ENCODE measurements at places on chromosomes 12 and 14.

DNA sequence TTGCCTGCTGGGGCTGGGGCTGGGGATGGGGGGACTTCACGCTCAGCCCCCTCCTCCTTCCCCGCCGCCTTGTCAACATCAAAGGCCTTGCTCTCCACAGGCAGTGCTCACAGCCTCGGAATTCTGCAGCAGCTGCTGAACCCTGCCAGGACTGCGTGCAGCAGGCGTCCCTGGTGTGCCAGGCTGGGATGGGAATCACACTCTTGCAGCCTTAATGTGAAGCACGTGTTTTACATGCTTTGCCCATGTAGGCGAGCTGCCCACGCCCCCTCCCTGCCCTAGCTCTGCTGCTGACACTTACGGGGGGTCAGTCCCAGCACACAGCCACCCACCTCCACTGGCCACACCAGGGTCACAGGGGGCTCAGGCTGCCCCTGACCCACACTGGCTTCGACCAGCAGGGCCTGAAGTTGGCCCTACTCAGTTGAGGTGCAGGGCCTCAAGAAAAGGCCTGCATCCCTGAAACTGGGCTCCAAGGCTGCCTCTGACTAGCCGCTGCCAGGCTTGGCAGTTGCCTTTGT lies 276.2 kb upstream of the RTL1 start:
- H3K27ac ChIP-seq, result no peak overlapping the region
- H3K27me3 ChIP-seq, result no peaks in the 10 kb centered on the region
- H3K4me3 ChIP-seq, result no peak overlapping the region
- H3K4me1 ChIP-seq, result no peaks in the 10 kb centered on the region
- DNase-seq, result no peak

DNA sequence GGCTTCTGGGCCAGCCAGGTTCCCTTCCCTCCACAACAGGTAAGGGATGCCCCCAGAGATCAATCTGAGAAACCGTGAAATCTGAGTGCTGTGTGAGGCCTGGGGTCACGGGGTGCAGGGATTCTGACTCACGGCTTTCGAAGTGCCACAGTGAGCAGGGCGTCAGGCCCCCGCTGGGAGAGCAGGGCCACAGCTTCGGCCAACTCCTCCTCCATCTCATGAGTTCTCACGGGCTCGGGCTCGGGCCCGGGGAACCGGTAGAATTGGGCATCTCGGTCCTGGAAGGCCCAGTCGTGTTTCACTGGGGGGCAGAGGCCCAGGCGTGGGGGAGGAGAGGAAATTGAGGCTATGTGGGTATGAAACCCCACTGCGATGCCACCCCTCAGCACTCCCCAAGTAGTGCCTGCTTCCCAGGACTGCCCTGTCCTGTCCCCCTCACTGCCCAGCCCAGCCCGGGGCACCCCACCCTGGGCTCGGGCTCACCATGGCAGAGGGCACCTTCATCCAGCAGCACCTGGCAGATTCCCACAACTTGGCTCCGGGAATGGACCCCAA lies 7.7 kb downstream of the RAPGEF3 start:
- no peak overlapping the region for H3K27ac ChIP-seq
- H3K4me3 ChIP-seq, result no peak overlapping the region
- no peaks in the 10 kb centered on the region for H3K36me3 ChIP-seq
- H3K4me1 ChIP-seq, result peaks cover 17% of the 10 kb centered on the region
- H3K27me3 ChIP-seq, result no peaks in the 10 kb centered on the region

DNA sequence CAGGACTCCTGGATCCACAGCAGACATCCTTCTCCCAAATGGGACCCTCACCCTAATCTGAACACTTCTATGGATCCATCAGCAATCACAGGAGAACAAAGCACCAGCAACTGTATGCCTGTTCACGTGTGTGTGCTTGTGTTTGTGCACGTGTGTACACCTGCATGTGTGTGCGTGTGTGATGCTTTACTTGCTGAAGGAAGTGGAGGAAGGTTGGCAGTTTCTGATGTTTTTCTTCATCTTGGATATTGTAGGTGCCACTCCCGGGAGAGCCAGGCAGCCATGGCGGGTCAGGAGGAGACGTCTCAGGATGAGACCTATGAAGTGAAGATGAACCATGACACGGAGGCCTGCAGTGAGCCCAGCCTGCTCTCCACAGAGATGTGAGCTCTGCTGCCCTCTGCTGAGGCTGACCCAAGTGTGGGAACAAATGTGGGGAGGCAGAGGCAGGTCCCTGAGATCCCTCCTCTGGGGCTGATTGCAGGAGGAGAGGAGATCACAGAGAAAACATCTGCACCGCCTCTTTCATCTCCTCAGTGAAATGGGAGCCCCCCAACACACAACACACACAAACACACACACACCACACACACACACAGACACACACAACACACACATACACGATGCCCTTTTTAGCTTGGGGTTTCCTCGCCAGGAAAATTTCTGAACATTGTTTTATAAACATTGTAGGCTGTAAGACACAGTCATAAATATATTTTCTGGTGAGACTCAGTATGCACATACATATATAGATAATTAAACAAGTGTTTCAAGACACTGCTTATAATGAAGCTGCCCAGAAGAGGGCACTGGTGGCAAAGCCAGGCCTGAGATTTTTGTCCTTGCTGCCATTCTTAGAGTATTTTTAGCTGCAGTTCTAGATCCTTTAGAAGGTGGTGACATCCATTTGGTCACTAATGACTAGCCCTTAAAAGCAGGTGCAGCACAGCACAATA lies 112.2 kb upstream of the FKBP4 start:
- H3K27ac ChIP-seq, result no peak overlapping the region
- peaks cover 6% of the 10 kb centered on the region for H3K4me1 ChIP-seq
- DNase-seq, result peak; percentile 74
- H3K27me3 ChIP-seq, result no peaks in the 10 kb centered on the region
- no peaks in the 10 kb centered on the region for H3K36me3 ChIP-seq

GRCh38 chr12:89833337-89834252 lies 125.0 kb upstream of the ATP2B1 start:
- DNase-seq, result no peak
- no peak overlapping the region for H3K27ac ChIP-seq
- no peaks in the 10 kb centered on the region for H3K36me3 ChIP-seq
- no peaks in the 10 kb centered on the region for H3K4me1 ChIP-seq

DNA sequence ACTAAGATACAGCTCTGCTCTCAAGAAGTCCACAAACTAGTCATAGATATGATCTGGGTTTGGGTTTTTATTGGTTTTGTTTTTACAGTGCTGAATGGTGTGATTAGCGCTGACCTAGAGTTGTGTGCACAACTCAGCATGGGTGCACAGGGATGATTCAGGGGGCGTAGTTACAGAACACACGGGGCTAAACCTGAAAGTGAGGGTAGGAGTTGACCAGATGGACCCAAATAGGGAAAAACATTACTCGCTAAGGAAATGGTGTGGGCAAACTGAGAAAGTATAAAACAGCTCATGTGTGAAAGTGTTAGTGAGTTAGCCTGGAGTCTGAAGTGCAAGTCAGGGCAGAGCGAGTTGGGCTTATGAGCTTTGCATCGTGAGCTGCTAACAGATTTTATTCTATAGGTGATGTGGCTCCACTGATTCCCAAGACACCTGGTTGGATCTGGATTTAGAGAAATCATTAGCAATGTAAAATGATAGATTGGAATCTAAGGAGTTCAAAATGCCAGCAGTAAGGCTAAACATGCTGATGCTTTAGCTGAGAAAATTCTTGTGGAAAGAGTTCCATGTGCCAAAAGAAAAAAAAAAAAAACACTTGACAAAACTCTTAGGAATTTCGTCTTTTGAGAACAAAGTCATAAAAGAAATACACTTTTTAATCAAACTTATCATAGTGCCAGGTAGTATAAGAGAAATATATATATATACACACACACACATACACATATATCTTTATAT lies 134.9 kb downstream of the SLC5A8 start:
- H3K4me1 ChIP-seq, result no peaks in the 10 kb centered on the region
- H3K27ac ChIP-seq, result no peak overlapping the region
- no peaks in the 10 kb centered on the region for H3K27me3 ChIP-seq
- DNase-seq, result no peak

GRCh38 chr12:121799842-121800693 lies 3.7 kb upstream of the SETD1B start:
- peak overlapping the region; percentile 100 for H3K4me3 ChIP-seq
- H3K4me1 ChIP-seq, result peaks cover 49% of the 10 kb centered on the region
- no peaks in the 10 kb centered on the region for H3K27me3 ChIP-seq

DNA sequence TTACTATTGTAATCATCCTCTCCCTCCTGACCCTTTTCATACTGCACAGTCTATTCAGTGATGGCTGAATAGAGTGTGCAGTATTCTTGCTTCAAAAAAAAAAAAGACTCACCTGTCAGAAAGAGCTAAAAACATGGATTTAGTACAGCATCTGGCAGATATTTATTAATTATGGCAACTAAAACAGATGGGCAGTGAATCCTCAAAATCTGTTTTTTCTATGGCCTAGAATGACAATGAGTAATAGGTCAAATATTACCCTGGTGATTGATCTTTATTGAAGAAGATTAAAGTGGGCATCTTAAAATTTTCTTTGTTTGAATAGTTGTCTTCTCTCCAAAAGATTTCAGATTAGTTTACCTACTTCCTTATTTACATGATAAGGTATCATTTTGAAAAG lies 543.6 kb downstream of the FOXG1 start:
- no peak for DNase-seq
- no peaks in the 10 kb centered on the region for H3K4me1 ChIP-seq
- H3K36me3 ChIP-seq, result no peaks in the 10 kb centered on the region
- H3K27ac ChIP-seq, result no peak overlapping the region
- no peak overlapping the region for H3K4me3 ChIP-seq

DNA sequence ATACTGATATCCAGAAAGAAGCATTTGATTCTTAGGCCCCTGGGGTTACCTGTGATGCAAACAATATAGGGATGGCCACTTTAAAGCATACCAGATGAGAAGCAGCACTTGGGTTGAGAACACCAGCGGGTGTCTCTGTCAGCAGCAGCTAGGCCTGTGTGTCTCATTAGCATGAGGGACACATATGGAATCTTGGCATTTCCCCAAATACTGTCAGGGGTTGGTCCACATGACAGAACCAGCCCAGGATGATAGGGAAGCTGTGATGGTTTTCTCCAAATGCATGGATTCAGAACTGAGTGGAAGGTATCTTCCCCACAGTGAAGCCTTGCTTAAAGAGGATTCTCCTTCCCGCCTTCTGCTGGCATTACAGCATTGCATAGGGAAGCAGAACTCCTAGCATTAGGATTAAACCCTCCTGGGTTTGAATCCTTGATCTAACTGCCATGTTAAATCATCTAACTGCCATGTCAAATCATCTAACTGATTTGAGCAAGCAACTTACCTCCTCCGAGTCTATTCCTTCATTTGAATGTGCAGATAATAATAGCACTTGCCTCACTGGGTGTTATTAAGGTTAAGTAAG lies 111.5 kb upstream of the WSCD2 start:
- no peaks in the 10 kb centered on the region for H3K27me3 ChIP-seq
- H3K36me3 ChIP-seq, result no peaks in the 10 kb centered on the region
- H3K27ac ChIP-seq, result no peak overlapping the region
- no peak for DNase-seq

GRCh38 chr14:68548194-68549076 lies 244.4 kb downstream of the ZFP36L1 start:
- no peaks in the 10 kb centered on the region for H3K36me3 ChIP-seq
- DNase-seq, result no peak
- H3K27me3 ChIP-seq, result no peaks in the 10 kb centered on the region
- H3K27ac ChIP-seq, result no peak overlapping the region

DNA sequence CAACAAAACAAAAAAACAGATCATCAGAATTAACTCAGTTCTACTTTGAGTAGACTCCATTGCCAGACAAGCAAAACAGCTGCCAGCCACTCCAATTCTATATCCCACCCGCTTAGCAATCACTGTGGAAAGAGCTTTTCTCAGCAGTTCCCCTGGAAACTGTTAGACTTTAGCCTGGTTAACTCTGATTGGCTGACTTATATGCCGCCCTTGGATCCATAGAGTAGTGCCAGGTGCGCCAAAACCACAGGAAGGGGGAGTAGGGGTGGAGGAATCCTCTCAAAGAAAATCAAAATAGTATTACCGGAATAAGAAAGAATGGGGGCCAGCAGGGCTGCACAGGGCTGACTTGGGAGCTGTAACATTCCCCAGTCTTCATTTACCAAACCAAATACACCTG lies 5.4 kb upstream of the EML5 start:
- H3K4me3 ChIP-seq, result no peak overlapping the region
- H3K36me3 ChIP-seq, result no peaks in the 10 kb centered on the region
- H3K4me1 ChIP-seq, result peaks cover 4% of the 10 kb centered on the region
- H3K27me3 ChIP-seq, result no peaks in the 10 kb centered on the region

DNA sequence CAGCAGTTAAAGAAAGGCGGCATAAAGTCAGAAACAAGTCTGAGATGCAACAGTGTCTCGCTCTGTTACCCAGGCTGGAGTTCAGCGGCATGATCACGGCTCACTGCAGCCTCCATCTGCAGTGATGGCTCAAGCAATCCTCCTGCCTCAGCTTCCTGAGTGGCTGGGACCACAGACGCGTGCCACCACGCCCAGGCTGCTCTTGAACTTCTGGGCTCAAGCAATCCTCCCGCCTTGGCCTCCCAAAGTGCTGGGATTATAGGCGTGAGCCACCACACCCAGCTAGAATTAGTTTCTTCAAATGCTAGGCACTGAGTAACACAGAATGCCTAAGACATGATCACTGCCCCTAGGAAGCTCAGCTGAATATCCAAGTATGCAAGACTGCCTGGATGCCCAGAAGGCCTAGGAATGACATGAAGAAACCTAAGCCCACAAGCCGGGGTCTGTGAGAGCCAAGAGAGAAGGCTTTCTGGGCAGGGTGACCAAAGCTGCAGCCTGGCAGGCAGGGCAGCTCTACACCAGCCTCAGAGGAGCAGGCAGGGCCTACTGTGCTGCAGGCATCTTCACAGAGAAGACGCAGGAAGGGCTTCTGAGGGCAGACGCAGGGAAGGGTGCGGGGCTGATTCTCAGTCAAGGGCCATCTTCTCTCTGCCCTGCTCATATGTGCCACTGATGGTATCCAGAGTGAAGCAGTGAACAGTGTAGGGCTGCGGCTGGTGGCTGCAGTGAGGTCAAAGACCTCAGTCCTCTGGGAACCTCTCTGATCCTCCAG lies 4.3 kb upstream of the PPP2R5C start:
- no peaks in the 10 kb centered on the region for H3K36me3 ChIP-seq
- H3K27me3 ChIP-seq, result peaks cover 6% of the 10 kb centered on the region
- H3K4me3 ChIP-seq, result no peak overlapping the region
- DNase-seq, result no peak
- peaks cover 11% of the 10 kb centered on the region for H3K4me1 ChIP-seq

DNA sequence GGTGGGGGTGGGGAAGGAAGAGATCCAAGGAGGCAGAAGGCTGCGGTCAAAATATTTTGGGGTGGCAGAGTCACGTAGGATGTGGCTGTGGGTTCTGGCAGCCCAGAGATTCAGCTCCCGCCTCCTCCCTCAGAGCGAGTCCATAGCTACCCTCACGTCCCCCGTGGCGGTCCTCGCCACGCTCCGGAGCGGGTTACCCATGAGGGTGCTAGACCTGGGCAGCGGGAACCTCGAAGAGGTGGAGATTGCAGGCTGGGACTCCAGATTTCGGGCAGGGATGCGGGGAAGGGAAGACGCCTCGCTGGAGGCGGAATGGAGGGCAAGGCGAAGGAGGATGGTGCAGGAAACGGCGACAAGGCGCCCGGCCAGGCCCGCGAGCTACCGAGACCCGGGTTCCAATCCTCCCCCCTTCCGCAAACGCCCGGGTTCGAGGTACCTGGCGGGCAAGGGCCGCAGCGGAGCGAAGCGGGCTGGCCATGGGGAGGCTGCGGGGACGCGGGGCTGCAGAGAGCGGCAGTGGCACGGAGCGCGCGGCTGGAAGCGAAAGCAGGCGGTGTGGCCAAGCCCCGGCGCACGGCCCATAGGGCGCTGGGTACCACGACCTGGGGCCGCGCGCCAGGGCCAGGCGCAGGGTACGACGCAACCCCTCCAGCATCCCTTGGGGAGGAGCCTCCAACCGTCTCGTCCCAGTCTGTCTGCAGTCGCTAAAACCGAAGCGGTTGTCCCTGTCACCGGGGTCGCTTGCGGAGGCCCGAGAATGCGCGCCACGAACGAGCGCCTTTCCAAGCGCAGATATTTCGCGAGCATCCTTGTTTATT lies 46.2 kb downstream of the BCAT1 start:
- H3K27ac ChIP-seq, result no peak overlapping the region
- H3K4me1 ChIP-seq, result peaks cover 12% of the 10 kb centered on the region
- DNase-seq, result no peak
- H3K4me3 ChIP-seq, result peak overlapping the region; percentile 49
- peaks cover 29% of the 10 kb centered on the region for H3K27me3 ChIP-seq
